Activated T-cell treated with anti-CD3 and anti-CD28 coated beads, Interleukin-2, amount 50 U/mL, for 4 hours (primary cell): ENCODE measurements at places on chromosomes 4 and X. TPM values are rescaled to one million over a fixed set of nuclear protein-coding genes. Genes with fewer than 3 reads are reported as not detected.

Gene GYPB
- total RNA-seq = not detected

Gene RAB39B
- 9.6 TPM for total RNA-seq

Gene TMA16
- 68.6 TPM for total RNA-seq

Gene YY2
- total RNA-seq = 0.92 TPM

Gene TLR3
- total RNA-seq = not detected

Gene EDA2R
- 0.34 TPM for total RNA-seq

Gene DCAF12L1
- total RNA-seq = not detected

GRCh38 chrX:37504991-37505390, 66.5 kb upstream of the LANCL3 start:
- DNase-seq = no peak

DNA sequence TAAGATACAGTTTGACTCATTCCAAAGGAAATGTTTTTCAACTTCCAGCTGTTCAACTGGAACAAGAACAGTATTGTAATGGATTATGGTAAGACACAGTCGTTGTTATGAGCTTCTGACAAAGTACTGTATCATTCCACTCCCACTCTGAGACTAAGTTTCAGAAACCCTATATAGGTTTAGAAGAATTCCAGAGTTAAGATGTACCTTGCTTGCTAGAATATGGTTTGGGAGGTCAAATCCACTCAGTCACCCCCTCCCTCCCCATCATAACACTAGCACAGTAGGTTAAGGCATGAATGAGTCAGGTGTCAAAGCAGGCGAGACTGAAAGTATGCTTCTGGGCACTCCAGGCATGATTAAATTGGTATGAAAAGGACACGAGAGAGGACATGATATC, 339.7 kb downstream of the DMD start:
- no peak for DNase-seq

- DNase-seq = no peak
Observed at GRCh38 chrX:106899276-106899675, 3.9 kb downstream of the RIPPLY1 start.

DNA sequence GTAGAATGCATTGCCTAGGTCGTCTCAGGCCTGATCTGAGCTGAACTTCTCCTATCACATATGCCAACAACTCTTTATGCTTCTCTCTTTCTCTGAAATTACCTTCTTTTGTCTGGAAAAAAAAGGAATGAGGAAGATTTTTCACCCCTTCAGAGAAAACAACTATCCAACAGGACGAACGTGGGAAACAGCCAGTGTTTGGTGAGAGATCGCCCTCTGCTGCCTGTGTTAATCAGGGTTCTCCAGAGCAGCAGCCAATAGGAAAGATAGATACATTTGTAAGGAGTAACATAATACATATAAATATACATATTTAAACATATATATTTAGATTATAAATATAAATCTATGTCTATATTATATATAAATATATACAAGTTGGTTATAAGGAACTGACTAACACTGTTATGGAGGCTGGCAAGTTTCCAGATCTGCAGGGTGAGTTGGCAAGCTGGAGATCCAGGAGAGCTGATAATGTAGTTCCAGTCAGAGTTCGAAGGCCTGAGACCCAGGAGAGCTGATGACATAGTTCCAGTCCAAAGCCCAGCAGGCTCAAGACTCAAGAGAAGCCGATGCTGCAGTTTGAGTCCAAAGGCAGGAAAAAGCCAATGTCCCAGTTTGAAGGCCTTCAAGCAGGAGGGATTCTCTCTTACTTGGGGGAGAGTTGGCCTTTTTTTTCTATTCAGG, 13.3 kb downstream of the CETN2 start:
- DNase-seq = no peak

DNA sequence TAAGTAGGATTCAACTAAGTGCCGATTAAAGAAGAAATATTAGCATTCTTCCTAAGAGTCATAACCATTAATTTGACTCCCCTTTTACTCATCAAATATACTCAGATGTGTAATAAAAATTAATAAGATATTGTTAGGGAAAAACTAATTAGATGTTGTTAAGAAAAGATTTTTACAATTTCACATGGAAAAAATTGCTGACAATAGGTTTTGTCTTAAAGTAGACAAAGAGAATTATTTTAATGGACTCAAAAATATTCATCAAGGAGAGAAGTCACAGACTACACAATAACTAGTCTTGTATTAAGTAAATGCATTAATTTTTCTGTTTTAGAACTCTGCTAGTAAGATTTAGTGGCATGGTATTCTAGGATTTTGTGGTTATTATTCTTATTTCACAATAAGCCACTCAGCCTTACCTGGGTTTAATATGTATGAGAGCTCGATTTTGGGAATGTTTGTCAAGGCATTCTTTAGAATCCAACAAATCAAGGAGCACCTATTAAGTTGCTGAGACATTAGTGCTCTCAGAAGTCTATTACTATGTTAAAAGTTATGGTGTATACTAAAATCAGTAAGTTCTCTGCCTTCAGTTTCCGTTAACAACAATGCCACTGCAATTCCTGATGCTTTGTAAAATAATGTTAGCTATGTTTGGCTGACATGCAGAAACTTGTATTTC, 110.2 kb upstream of the UGT8 start:
- no peak for DNase-seq

- DNase-seq = no peak
Observed at GRCh38 chr4:8320386-8320750, 50.8 kb downstream of the HTRA3 start.

DNA sequence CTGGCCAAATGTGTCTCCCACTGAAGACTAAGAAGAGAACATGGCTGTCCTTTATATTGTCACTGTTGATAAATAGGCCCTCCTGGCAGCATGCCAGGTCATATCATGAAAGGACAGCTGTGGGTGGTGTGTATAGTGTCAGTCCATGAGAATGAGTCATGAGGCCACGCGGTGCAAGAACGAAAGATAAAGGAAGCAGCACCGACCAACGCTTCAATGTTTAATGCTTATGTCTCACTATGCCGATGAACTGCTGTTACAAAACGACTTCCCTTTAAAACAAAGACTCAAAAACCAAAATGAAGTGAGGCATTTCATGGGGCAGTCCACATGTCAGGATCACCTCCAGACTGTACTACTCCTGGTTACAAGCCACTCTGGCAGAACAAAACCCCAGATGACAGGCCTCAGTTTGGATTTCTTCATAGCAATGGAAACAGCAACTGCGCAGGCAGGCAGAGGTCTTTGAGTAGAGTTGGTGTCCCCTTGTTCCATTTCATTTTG, 5.2 kb upstream of the TCEANC start:
- peak; percentile 57 for DNase-seq

DNA sequence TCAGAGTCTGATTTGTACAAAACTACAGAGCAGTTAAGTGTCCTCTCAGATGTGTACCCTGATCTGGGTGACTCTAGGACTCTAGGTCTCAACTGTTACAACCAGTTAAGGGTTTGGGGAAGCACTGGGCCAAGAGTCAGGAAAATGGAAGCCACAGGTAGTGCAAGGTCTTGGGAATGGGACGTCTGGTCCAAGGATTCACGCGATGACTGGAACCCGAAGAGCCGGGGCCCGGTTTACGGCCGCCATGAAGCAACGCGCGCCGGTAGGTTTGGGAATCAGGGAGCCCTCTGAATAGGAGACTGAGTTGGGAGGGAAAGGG, 321 bp upstream of the HPRT1 start:
- DNase-seq = no peak

GRCh38 chr4:107808572-107808971, 16.2 kb upstream of the SGMS2 start:
- DNase-seq = no peak
